ENCODE measurements at places on chromosomes 3 and 15.

GRCh38 chr3:197000211-197000610 is 29.4 kb downstream of the MELTF start:
- DNase-seq, result no peak

- no peak for DNase-seq
Measured at GRCh38 chr3:40042752-40043443, 233.5 kb downstream of the MYRIP start.

DNA sequence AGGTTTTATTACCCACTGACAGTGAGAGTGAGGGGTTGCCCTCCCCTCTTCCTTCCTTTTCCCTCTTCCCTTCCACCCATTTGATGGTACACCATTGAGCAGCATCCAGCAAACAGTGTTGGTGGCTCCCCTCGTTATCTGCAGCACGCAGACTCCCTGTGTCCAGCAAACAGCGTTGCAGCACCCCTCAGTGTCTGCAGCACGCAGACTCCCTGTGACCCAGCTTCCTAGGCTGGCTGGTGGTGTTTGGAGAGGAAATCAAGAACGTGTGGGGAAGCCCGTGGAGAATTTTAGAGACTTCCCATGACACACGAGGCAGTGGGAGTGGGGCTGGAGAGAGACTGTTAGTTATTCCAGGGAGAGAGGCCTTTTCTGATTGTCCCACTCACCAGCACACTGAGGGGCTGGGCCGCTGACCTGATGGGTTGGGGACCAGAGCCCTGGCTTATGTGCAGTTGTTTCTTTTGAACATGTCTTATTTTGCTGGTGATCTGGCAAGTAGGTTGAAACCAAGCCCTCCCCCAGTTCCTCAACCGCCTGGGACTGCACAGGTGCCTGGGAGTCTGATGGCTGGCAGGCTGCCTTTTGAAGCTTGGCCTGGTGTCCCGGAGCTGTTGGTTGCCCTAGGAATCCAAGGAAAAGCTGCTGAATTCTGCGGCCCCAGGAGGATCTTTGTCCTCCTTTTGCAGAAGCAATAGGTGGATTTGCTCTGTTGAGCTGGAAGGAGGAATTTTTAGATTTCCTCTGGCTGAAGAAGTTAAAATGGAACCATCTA is 19.0 kb downstream of the APBA2 start:
- DNase-seq, result no peak

DNA sequence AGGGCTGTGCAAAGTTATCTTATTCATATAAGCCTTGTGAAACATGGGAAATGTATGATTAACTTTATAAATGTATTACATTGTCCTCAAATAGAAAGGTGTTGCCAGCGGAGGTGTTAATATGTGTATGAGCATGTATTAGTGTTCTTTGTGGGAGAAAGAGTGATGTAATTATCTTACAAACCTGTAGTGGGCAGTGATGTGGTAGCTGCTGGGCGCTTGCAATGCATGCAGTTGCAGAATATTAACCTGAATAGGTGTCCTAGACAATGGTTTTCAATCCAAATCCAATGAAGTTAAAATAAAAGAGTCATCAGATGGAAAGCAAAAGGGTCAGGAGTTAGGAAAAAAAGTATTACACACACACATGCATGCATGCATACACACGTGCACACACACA is 881.3 kb upstream of the CADM2 start:
- DNase-seq, result no peak

GRCh38 chr15:31274496-31275330 is 51.9 kb upstream of the KLF13 start:
- no peak for DNase-seq

- no peak for DNase-seq
Measured at GRCh38 chr15:84934942-84935729, 46.5 kb upstream of the PDE8A start.

DNA sequence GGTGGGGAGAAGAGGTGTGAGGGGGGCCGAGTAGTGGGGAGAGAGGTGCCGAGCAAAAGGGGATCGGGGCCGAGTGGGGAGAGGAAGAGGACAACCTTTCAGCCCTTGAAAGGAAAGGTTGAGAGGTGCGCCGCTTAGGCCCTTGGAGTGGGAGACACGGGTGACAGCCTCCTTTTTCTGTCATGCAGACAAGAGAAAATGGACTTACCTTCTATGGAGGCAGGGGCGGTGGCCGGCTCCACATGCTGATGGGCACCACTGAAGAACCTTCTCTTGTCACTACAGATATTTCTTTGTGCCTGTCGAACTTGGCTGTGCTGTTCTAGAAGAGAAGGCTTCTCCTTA is 421 bp downstream of the KLHL18 start:
- DNase-seq, result peak; percentile 17

DNA sequence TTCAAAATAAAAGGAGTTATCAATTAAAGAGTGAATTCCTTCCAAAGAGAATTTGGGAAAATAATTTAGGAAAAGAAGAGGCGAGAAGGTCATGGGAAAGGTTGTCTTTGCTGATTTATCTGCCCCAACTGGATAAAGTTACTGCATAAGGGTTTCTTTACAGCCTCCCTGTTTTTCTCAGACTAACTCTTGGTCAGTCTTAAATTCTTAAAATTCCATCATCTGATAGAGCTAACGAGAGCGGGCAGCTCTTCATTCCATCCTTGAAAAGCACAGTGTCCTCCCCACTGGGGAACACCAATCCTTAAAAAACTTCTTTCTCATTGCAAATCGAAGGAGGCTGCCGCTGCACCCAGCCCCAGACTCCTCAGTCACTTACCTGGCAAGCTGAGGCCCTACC is 107.2 kb downstream of the PGPEP1L start:
- no peak for DNase-seq

DNA sequence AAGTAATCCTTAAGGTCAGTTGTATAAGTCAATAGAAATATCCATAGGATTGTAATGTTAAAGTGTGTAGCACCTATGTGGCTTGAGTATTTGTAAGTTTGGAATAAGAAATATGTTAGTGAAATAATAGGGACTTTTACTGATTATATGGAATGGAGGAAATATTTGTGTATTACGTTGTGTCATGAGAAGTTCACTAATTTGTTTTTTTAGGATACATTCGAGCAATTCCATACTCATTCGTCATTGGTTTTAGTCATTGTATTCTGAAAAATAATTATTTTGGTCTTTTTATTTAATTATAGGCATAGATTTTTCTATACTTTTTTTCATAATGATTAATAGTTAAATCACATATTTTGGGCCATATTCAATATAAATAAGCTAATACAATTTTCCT is 21.0 kb downstream of the MBNL1 start:
- DNase-seq, result no peak

- DNase-seq, result no peak
Measured at GRCh38 chr15:52113235-52113634, 660 bp upstream of the BCL2L10 start.

DNA sequence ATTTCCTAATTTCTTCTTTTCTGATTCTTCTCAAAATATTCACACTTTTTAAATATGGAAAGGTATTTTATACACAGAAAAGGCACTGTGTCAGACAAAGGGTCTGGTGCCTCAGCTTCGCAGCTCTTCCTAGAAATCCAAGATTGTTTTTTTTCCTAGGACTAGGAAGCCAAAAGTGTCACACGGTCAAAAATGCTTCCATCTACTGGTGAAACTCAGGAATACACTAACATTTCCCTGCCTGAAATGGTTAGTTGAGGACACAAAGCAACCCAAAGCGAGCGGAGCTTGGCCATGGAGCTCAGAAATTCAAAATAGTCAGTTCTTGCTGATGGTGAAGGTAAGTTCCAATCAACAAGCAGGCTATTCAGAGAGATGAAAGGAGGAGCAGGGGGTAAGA is 426.5 kb upstream of the RASGRP1 start:
- DNase-seq, result no peak

DNA sequence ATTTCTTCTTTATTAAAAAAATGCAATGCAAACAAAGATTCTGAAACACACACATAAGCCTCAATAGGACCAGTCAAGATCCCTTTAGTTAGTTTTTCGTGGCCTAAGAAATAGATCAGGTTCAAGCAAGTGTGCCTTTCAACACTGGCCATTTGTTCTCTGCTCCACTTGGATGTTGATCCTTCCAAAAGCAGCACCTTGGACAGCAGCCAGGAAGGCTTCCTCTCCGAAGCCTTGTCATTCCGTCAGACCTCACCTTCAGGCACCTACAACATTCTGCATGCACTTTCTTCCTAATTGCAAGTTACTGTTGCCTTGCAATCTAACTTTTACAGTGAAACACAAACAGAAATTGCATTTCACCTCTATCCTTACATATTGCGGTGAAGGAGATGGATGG is 155.9 kb upstream of the FEZF2 start:
- DNase-seq, result peak; percentile 2

DNA sequence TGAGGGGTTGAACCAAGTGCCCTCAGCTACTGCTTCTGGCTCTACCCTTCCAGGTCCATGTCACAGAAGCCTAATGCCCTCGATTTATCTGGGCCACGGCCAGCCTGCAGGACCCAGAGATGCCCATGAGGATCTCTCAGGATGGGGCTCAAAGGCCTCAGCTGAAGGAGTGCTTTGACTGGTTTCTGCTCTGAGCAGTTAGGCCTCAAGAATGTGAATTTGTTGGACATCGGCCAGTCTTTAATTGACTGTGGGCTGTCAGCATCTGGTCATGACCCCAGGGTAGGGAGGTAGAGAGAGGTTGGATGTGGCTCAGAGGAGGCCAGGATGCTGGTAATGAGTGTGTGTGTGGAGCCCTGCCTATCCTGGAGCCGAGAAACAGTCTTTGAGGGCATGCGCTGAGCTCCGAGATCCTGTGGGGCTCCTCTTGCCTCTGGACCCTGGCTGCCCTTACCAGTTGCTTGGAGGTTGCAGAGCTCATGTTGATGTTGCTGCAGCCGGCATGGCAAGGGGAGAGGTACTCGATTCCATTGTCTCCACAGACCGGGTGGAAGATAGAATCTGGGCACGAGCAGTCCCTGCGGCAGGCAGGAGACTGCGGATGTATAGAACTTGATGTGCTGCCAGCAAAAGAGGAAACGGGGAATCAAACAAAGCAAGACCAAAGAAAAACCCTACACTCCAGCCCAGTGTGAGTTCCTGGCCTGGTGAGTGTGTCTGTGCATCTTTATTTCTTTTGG is 49.1 kb upstream of the RAB6B start:
- no peak for DNase-seq

DNA sequence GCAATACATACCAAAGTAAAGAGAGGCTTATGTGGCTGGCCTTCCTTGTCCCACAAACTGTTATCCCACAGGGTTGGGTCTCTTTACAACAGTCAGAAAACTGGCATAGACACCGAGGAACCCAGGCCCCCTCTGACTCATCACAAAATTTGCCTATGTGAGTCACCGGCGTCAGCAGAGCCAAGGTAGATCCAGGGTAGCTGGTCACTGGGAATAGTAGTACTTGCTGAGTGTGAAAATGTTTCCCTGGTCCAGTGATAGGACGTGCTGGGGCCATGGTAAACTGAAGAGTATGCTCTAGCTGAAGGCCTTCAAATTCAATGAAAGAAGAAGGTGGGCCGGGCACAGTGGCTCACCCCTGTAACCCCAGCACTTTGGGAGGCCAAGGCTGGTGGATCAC is 27.1 kb upstream of the SKIL start:
- DNase-seq, result peak; percentile 6

GRCh38 chr15:57953874-57954273 is 111.6 kb downstream of the ALDH1A2 start:
- DNase-seq, result no peak

DNA sequence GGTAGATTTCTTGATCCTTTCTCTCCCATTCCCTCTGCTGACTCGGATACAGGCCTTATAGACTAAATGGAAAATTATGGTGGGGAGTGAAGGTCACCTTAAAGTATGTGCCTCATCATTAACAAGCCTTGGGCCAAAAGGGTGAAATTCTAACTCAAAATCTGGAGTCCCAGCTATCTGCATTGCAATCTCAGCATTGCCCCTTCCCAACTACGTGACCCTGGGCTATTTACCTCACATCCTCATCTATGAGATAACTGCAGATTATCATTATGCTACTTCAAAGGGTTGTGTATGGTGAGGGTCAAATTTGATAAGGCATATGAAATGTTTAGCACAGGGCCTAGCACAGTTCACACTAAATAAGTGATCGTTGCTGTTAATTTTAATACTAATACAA is 147.7 kb downstream of the WNT5A start:
- no peak for DNase-seq

GRCh38 chr3:114827495-114827894 is 319.6 kb downstream of the ZBTB20 start:
- peak; percentile 50 for DNase-seq

GRCh38 chr15:98983334-98983733 is 24.3 kb downstream of the PGPEP1L start:
- no peak for DNase-seq

DNA sequence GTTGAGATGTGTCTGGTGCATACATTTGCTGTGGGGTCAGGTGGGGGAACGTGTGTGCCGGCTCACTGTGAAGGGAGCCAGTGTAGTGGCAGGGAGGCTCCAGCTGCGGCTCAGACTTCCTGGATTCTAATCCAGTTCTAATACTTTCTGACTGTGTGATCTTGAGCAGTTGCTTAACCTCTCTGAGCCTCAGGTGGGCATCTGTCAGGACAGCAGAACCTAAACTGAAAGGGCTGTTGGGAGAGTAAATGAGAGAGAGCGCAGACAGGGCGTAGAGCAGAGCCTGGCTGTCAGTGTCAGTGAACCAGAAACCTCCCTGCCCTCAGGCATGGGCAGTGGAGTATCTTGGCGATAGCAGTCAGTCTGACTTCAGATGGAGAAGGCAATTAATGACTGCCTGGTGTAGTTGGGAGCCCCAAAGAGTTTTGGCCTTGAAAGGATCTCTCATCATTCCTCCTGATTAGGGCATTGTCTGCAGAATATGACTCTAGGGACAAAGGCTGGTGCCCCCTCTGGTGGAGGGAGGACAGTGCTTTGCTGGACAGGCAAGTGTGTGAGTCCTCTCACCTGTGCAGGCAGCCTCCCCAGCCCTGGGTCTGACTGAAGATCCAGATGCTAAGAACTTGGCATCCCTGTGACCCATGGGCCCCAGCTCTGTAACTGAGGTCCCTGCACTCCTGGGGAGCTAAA is 9.6 kb downstream of the KBTBD13 start:
- DNase-seq, result peak; percentile 14

DNA sequence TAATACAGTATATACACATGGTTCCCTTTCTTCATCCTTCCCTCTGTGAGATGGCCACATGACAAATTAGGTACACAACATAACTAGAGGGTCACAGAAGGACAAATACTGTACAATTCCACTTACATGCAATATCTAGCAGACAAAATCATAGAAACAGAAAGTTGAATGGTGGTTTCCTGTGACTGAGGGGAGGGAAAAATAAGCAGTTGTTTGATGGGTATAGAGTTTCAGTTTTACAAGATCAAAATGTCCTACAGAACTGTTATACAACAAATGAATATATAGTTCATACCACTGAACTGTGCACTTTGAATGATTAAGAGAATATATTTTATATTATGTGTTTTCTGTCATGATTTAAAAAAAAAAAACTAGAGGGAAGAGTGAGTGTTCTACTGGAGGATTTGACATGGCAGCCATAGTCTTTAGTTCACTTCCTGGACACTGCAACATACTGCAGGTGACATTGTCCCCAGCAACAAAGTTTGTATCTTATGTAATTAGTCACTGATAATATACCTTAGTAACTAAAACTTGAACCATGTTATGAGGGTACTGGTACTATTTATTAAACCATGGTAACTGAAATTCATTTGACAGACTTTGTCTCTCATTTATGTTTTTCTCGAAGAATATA is 37.2 kb downstream of the CCDC54 start:
- peak; percentile 48 for DNase-seq
